ENCODE measurements at places on chromosomes 1 and 21.

DNA sequence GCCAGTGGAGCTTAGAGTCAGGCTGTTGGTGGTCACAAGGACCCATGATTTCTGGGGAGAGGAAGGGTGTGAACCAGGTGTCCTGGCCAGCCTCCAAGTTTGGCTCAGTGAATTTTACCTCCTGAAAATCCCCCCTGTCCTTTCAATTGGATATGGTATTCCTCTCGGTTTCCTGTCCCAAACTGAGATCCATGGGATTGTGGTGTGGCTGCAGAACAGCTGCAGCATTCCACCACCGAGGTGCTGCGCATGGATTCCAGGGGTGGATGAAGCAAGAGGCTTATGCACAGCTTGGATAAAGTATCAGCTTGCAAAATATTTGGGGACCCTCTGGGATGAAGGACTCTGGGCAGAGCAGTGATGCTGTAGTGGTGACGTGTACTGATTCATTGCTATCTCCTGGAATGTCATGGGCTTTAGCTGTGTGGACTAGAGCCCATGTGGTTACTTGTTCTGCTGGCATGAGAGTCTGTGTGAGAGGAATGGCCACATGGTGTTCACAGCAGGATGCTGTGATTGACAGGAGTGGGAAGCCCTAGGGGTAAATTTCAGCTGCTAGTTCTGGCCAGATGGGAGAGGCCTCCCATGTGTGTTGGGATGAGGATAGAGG lies 148.7 kb upstream of the SPAG17 start:
- peak; percentile 28 for DNase-seq

GRCh38 chr1:27487966-27488884 lies 1.7 kb downstream of the WASF2 start:
- DNase-seq = peak; percentile 35

DNA sequence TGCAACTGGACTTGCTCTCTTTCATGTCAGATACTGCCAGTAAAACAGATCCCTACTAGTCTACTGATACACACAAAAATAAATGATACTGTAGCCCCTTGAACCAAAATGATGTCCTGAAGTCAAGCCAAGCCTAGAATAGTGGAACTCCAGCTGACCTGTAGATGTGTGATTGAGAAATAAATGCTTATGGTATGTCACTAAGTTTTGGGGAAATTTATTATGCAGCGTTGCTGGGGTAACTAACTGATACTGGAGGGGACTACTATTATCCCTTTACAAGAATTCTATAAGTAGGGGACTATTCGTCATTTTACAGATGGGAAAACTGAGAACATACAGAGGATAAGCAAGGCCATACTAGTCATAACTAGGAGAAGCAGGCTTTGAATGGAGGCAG lies 55.6 kb downstream of the RPL5 start:
- DNase-seq = no peak

DNA sequence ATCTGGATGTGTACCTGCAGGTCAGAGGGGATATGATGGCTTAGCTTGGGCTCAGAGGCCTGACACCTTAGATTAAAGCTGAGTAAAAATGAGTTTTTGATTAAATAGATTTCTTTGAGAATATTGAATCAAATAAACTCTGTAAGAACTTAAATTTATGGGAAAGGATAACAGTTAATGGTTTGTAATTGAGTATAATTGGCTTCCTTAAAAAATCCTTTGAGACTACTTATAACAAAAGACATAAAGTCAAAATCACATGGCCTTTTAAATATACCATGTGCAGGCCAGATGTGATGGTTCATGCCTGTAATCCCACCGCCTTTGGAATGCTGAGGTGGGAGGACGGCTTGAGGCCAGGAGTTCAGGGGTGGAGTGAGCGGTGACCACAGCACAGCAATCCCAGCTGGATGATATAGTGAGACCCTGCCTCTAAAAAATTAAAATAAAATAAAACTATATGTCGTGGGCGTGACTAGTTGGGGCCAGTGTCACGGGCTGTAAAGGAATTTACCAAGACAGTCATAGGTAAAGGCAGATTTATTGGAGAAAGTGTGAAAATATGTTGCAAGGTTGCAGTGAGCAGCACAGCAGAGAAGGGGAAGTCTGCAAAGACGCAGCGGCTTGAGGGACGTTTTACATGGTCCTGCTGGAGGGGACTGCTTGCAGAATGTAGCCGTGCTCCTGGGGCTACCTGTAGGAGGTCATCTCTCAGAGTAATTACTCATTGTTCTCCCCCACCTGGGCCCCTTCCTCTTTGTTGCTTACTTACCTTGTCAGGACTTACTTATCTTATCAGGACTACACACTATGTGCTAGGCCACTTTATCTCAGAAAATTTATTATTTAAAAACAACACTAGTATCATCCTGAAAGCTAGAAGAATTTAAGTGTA lies 122.3 kb downstream of the ZMYM4 start:
- DNase-seq = no peak

GRCh38 chr1:197320991-197321531 lies 53.0 kb downstream of the CRB1 start:
- peak; percentile 91 for DNase-seq

DNA sequence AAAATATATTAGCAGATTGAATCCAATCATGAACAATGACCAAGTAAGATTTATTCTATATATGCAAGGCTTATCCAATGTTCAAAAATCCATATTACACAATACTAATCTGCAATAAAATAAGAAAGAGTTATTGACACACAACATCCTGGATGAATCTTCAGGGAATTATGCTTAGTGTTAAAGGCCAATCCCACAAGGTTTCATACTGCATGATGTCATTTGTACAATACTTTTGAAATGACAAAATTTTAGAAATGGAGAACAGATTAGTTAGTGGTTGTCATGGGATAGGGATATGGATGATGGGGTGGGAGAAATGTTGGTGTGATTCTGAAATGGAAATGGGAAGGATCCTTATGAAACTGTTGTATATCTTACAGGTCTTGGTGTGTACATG lies 425.7 kb downstream of the SIPA1L2 start:
- no peak for DNase-seq

DNA sequence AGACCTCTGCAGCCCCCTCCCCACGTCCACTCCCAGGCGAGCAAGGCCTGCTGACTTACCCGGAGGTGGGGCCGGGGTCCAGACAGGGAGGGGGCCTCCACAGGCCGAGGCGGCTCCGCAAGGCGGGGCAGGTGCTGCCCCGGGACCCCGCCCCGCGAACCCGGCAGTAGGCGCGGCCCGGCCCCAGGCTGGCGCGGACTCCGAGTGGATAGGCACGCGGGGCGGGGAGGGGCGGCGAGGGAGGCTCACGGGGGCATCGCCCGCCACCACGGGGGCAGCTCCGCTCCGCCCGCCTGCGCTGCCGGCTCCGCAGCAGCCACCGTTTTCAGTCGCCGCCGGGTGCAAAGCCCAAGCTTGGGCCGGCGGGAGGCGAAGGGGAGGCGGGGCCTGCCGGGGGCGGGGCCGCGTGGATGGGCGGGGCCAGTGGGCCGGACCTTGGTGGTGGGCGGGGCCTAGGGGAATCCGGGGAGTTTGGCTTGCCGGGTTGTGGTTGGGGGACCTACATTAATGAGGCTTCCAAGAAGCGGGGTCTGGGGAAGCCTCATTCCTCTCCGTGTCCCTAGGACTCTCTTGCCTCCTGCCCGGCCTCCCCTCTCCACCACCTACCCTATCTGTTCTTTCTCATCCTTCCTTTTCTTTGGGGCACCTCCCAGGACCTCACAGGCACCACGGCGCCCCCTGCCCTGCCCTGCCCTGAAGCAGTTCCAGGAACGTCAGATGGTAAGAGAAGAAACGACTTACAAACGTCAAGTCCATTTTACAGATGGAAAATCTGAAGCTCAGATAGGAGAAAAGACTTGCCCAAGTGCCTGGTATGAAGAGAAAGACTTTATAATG lies at the start of gene RIMS3:
RIMS3 (minus strand) TSS at position 348 of the 837 bp plus-strand sequence. CDS start 23,757 bp downstream, outside the sequence.
- DNase-seq = peak; percentile 28

DNA sequence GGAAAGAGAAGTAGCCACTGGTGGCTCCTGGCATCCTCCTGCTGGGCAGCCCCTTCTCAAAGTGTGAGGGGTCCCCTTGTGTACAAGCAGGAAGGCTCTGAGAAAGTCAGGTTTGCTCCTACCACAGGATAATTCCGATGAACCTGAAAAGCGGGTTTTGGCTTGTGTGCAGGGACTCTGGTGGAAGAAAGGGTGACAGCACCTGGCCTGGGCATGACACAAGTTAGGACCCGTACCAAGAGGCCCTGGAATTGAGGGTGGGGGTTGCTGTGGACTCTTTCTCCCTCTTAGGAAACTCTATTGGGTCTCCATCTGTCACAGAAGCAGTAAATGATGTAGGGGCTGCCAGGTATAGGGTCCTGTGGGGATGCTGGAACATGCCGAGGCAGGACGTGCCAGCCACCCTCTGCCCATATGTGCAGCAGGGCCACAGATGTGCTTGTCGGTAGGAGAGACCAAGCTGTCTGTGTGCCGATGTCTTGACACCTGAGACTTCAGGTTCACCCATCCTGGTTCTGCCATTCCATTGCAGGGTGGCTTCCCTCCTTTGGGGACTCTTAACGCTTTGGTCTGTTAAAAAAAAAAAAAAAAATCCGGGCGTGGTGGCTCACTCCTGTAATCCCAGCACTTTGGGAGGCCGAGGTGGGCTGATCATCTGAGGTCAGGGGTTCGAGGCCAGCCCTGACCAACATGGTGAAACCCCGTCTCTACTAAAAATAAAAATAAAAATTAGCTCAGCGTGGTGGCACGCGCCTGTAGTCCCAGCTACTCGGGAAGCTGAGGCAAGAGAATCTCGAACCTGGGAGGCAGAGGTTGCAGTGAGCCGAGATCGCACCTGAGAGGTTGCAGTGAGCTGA lies 9.8 kb downstream of the C1orf35 start:
- DNase-seq = no peak

DNA sequence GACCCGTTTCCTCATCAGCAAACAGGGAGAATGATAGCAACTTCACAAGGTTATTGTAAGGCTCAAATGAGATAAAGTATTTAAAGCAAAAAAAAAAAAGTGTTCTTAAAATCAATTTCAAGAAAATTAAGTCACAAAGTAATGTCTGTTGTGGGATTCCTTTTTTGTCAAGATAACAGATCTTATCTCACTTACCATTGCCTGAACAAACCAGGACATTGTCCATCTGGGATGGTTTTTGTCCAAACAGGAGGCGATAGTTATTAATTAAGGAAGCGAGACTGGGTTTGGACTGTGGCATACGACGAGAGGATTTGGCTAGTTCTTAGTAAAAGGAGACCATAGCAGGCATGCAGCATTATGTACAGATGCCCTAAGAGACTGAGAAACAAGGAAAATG lies 458.4 kb downstream of the SMYD3 start:
- DNase-seq = no peak

DNA sequence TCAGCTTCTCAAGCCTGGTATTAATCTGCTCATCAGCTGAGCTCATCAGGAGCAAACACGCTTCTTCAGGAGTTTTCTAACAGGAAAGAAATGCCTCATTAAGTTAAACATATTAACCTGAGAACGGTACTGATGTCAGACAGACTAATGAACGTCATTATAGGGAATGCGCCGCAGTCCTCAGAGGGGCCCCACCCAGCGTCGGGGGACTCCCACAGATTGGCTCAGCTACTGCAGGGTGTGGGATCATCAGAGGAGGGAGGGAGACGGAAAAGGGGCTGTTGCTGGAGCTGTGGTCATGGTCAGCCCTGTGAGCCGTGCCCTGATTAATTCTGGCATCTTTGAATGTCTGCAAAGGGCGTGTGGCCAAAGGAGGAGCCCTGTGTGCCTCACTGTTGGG lies 348.5 kb downstream of the PTPRU start:
- no peak for DNase-seq

DNA sequence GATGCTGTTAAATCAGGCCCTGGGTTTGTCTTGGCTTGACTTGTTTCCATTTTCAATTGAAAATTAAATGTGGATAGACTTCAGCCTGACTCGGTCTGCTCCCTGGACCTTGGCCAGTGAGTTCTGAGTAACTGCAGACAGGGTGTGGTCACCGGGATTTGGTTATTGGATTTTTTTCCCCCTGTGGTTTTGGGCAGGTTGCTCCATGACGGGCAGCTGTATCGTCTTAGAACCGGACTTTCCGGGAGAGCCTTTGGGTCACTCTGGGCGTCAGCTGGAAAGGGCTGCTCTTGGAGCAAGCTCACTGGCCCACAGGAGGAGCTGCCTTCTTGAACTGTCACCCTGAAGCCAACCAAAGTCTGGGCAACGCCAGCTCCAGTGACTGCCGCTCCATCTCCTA lies 75.0 kb downstream of the CLIC6 start:
- DNase-seq = peak; percentile 70

DNA sequence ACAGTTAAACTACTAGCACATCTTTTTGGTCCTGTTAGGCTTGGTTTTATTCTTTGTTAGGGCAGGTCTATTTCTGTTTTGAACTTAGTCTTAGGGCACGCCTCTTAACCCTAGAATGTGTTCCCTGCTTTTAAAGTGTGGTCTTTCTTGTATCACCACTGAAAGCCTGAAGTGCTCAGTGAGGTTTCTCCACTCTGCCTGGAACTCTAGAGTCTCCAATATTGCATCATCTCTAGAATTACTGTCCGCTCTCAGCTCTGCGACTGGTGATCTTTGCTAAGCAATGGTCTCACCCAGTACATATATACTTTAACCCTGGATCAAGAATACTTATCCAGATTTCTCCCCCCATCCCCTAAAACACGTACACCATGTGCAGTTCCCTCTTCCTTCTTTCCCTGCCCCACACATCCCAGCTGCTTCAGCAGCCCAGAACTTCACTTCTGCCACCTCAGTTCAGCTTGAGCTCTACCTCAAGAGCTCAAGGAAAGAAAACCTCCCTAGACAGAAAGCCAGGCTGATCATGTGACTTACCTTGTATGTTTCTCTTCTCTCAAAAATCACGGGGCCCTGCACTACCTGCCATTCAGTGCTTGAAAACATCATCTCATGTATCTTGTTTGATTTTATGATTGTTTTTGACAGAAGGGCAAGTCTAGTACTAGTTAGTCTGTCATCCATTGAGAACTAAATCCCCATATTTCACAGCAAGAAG lies 59.9 kb downstream of the TENT5C start:
- DNase-seq = no peak

- DNase-seq = no peak
Observed at GRCh38 chr1:70256664-70257063, 35.5 kb downstream of the SRSF11 start.

DNA sequence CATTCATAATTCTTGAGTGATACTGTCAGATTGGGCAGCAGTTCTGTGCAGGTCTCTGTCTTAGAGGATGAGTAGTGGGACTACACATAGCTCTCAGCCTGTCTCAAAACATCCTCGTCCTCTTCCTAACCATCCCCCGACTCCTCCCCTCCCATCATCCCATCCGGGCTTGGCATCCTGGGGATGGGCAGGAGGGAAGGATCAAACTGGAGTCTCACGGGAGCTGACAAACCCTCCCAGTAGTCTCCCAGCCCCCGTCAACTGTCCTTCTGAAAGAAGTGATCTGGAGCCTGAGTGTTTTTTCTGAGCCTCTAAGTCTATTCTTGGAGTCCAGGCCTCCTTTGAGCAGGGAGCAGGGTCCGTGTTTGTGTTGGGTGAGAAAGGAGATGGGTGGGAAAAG lies 102.0 kb downstream of the PAX7 start:
- no peak for DNase-seq

- DNase-seq = peak; percentile 64
Observed at GRCh38 chr1:214864896-214865688, 217.4 kb upstream of the KCNK2 start.

GRCh38 chr21:34289856-34290255 lies 74.0 kb upstream of the KCNE2 start:
- DNase-seq = no peak

GRCh38 chr1:44826375-44827196 lies 16.5 kb downstream of the PTCH2 start:
- DNase-seq = no peak

- no peak for DNase-seq
Observed at GRCh38 chr1:48039088-48040054, 42.2 kb upstream of the TRABD2B start.

Data from astrocyte of the spinal cord (primary cell).